ENCODE measurements at places on chromosomes 6 and 20. TPM values are rescaled to one million over a fixed set of nuclear protein-coding genes. Genes with fewer than 3 reads are reported as not detected.

DDAH2 gene
- total RNA-seq = 46.1 TPM

GNAS-AS1 gene
- total RNA-seq = 1.3 TPM

C20orf173 gene
- not detected for total RNA-seq

PTGIS gene
- 0.54 TPM for total RNA-seq

SLC17A2 gene
- total RNA-seq = not detected

VSTM2L gene
- 6.9 TPM for total RNA-seq

HAO1 gene
- not detected for total RNA-seq

TTLL9 gene
- 1.5 TPM for total RNA-seq

C20orf204 gene
- 1.1 TPM for total RNA-seq

TPD52L1 gene
- total RNA-seq = 4.9 TPM

IMPG1 gene
- total RNA-seq = not detected

DPPA5 gene
- total RNA-seq = not detected

C6orf52 gene
- total RNA-seq = 2.7 TPM

TREM2 gene
- total RNA-seq = not detected

PDE7B gene
- total RNA-seq = 0.17 TPM

LPIN3 gene
- total RNA-seq = not detected

FHL5 gene
- not detected for total RNA-seq

C20orf202 gene
- not detected for total RNA-seq

SEL1L2 gene
- total RNA-seq = not detected

KIF13A gene
- total RNA-seq = 23.0 TPM

EBF4 gene
- total RNA-seq = 0.40 TPM

TDP2 gene
- 25.3 TPM for total RNA-seq

BPIFA1 gene
- not detected for total RNA-seq

ALDH8A1 gene
- total RNA-seq = not detected

Data from Daoy (cell line).